ENCODE measurements at places on chromosomes 1 and 21. TPM values are rescaled to one million over a fixed set of nuclear protein-coding genes. Genes with fewer than 3 reads are reported as not detected.

The DUSP23 gene
- total RNA-seq = 183 TPM

The SLFNL1 gene
- total RNA-seq = 0.81 TPM

The TRPM2 gene
- 0.67 TPM for total RNA-seq

The RAD54L gene
- total RNA-seq = 0.44 TPM

The BARHL2 gene
- total RNA-seq = not detected

The UTS2 gene
- not detected for total RNA-seq

The FMO4 gene
- 4.6 TPM for total RNA-seq

The CHODL gene
- total RNA-seq = 1.2 TPM

The TTLL7 gene
- 13.7 TPM for total RNA-seq

The MRPL39 gene
- total RNA-seq = 22.0 TPM

The ELOA gene
- total RNA-seq = 49.9 TPM

The KMO gene
- 2.3 TPM for total RNA-seq

The EPHB2 gene
- 27.3 TPM for total RNA-seq

The CA6 gene
- not detected for total RNA-seq

The MAP1LC3C gene
- 4.2 TPM for total RNA-seq

The SLC35F3 gene
- 1.9 TPM for total RNA-seq

The MRAP gene
- total RNA-seq = not detected

The HAO2 gene
- total RNA-seq = not detected

The SLC26A9 gene
- 3.2 TPM for total RNA-seq

The AMPD1 gene
- not detected for total RNA-seq

The FCRLB gene
- total RNA-seq = 0.89 TPM

The ARID1A gene
- total RNA-seq = 97.3 TPM

The AGT gene
- total RNA-seq = 8.3 TPM

The KANK4 gene
- not detected for total RNA-seq

Measured in thyroid gland (tissue), 4 donors.